ENCODE measurements at places on chromosomes 11 and 22. TPM values are rescaled to one million over a fixed set of nuclear protein-coding genes. Genes with fewer than 3 reads are reported as not detected.
A peak's percentile ranks its signal among the peaks of the same experiment; 100 is the strongest.

Gene PGA5
- not detected for total RNA-seq

Gene MS4A3
- not detected for total RNA-seq

Gene SRPRA
- 60.2 TPM for total RNA-seq

Gene FAM111B
- total RNA-seq, result 2.9 TPM

Gene MS4A12
- total RNA-seq, result not detected

Gene GGTLC2
- not detected for total RNA-seq

- H3K4me3 ChIP-seq, result peak overlapping the region; percentile 81
- peaks cover 49% of the 10 kb centered on the region for H3K4me1 ChIP-seq
- peak overlapping the region; percentile 98 for H3K27ac ChIP-seq
- no peak for DNase-seq
- H3K36me3 ChIP-seq, result peaks cover 58% of the 10 kb centered on the region
Observed at GRCh38 chr11:65613091-65613928, 711 bp downstream of the MAP3K11 start.

DNA sequence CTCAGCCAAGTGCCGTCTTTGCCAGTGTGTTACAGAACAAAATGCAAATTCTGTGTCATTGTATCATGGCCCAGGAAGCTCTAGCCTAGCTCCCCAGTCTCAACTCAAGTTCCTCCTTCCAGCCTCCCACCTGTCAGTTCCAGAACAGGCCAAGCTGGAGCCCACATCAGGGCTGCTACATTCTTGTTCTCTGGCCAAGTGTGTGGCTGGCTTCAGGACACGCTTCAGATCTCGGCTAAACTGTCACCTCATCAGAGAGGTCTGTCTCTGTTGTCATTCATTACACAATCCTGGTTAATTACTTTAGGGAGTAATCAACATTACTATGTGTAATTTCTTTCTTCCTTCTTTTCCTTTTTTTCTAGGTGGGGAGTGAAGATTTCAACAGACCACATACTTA, 347.0 kb upstream of the SYN3 start:
- no peaks in the 10 kb centered on the region for H3K4me1 ChIP-seq
- no peaks in the 10 kb centered on the region for H3K27me3 ChIP-seq
- DNase-seq, result no peak
- H3K36me3 ChIP-seq, result no peaks in the 10 kb centered on the region
- H3K4me3 ChIP-seq, result no peak overlapping the region
- H3K27ac ChIP-seq, result no peak overlapping the region

GRCh38 chr22:38153821-38154562, 27.6 kb downstream of the PLA2G6 start:
- H3K27ac ChIP-seq, result no peak overlapping the region
- no peaks in the 10 kb centered on the region for H3K36me3 ChIP-seq
- H3K4me3 ChIP-seq, result no peak overlapping the region
- H3K27me3 ChIP-seq, result no peaks in the 10 kb centered on the region
- no peak for DNase-seq

- DNase-seq, result no peak
- peak overlapping the region; percentile 79 for H3K27ac ChIP-seq
- no peak overlapping the region for H3K4me3 ChIP-seq
- H3K27me3 ChIP-seq, result no peaks in the 10 kb centered on the region
Observed at GRCh38 chr11:3123305-3123704, 41.8 kb downstream of the OSBPL5 start.

DNA sequence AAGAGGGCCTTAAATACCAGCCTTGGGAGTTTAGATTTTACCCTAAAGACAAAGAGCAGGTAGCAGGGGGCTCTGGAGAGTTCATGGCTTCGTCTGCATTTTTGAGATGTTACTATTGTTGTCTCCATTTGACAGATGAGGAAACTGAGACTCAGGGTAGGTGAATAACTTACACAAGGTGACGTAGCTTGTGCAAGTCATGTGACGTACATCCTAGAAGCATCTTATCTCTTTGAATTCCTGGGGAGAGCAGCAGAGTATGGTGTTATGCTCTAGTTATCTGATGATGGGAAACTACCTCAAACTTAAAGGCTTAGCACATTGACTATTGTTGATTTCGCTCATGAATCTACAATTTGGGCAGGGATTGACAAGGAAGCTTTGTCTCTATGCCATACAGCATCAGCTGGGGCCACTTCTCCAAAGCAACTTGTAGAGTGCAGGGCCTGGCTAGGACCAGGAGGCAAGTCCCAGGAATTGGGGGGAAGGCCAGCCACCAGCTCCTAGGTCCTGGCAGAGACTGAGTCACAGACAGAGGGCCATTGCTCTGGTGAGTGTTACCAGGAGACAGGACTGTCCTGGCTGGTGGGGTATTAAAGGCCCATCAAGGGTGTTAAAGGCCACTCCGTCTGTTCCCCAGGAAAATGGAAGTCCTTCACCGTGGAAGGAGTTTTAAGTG, 52.1 kb upstream of the TSKU start:
- peaks cover 10% of the 10 kb centered on the region for H3K4me1 ChIP-seq
- DNase-seq, result no peak
- no peak overlapping the region for H3K27ac ChIP-seq
- no peaks in the 10 kb centered on the region for H3K27me3 ChIP-seq

DNA sequence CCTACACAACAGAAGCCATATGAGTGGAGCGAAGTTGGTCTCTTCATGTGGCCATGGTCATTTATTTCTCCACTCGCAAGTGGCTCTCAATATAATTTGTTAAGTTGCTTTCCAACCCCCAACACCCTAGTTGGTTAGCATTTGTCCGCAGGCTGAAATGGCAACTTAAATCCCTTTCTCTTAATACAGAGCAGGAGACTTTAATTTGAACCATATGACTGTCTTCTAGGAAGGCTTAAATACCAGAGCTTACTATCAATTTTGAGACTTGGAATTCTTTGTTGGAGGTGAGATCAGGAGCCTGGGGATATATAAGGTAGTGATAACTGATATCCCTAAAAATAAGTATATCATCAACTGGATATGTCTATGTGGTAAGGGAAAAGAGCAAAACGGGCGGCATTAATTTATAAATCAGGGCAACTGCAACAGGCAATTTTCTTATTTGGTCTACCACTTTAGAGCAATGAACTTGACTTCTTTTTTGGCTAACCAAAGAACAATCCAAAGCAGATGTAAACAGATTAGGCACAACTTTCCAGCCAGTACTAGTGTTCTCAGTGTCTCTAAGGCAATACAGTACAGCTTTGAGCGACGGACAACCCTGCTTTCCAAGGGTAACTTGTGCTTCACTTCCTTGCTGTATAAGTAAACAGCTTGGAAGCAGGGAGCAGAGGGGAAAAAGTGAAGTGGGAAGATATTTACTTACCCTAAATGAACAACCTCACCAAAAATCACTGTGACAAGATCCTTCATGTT, 74.7 kb upstream of the APOA1 start:
- peaks cover 4% of the 10 kb centered on the region for H3K4me1 ChIP-seq
- no peak overlapping the region for H3K27ac ChIP-seq
- no peak for DNase-seq
- H3K36me3 ChIP-seq, result no peaks in the 10 kb centered on the region
- H3K27me3 ChIP-seq, result no peaks in the 10 kb centered on the region

- no peaks in the 10 kb centered on the region for H3K27me3 ChIP-seq
- no peaks in the 10 kb centered on the region for H3K36me3 ChIP-seq
- H3K27ac ChIP-seq, result no peak overlapping the region
- DNase-seq, result no peak
- peaks cover 18% of the 10 kb centered on the region for H3K4me1 ChIP-seq
Observed at GRCh38 chr22:21009638-21010425, 5.1 kb upstream of the P2RX6 start.

DNA sequence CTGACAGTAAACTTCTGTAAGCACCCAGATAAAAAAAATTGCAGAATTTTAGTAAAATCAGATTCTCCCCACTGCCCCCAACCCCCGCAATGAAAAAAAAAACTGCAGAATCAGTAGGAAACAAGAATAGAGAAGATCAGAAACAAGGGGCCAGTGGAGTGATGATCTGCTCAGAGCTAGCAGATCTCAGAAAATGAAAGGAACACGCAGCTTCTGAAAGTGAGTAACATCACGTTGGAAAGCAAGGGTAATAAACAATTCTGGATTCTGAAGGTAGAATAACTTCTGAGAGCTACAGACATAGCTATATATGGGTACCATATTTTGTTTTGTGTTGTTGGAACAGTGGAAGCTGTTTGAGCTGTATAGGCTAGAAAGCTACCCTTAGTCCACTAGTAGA, 23.2 kb downstream of the ACAT1 start:
- no peaks in the 10 kb centered on the region for H3K4me1 ChIP-seq
- no peak overlapping the region for H3K27ac ChIP-seq
- no peak overlapping the region for H3K4me3 ChIP-seq
- H3K27me3 ChIP-seq, result no peaks in the 10 kb centered on the region
- no peaks in the 10 kb centered on the region for H3K36me3 ChIP-seq

DNA sequence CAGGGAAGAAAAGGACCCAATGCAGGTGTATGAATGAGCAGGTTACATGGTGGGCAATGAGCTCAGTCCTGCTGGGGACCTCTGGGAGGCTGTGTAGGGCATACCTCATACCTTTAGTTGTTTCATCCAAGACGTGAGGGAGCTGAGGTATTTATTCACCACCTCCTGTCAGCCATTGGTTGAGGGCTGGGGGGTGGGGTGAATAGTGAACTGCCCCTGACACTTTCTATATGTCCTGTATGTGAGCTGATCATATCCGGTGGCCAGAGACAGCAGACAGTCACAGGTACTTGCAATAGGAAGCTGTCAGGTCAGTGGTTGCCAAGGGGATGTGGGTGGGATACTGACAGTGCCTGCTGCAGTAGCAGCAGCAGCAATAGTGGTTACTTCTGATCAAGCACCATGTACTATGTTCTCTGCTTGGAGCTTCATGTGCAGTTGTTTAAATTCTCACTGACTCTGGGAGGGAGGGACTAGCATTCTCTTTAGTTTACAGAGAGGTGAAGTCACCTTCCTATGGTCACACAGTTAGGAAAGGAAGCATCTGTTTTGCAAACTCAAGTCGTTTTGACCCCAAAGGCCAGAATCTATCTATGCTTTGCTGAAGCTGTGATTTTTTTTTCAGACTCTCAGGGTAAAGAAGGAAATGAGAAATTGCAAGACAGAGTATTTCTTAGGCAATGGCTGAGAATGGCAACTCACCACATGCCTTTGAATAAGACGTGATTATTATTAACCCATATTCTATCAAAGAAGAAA, 54.0 kb downstream of the MIAT start:
- no peak overlapping the region for H3K4me3 ChIP-seq
- H3K4me1 ChIP-seq, result no peaks in the 10 kb centered on the region
- no peak for DNase-seq
- H3K36me3 ChIP-seq, result peaks cover 31% of the 10 kb centered on the region
- no peak overlapping the region for H3K27ac ChIP-seq

DNA sequence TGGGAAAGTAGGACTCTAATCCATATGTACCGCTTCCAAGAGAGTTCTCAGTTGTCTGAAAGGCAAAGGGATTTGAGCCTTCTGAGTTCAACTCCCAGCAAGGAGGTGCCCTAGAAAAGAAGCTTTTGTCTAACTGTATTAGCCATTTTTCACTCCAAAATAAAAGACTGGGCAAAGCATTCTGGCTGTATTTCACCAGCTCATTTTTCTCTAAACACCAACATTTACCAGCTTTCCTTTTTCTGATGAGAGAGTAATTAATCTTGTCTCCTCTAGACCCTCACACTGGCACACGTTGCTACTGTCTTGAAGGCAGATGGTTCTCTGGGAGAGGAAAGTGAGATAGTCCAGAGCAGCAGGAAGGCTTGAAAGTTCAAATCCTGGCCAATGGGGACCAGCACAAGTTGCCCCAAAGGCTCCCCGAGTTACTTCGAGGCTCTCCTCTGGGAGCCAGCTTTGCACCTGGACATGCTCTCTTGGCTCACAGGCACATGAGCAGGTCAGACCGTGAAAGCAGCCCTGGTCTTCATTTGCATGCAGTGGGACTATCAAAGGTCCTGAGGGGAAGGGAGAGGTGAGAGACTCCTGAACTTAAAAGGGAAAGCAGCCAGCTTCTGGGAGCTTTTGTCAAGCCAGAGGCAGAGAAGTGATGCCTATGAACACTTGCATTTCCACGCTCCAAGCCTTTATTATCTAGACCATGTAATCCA, 100.0 kb downstream of the NTM start:
- no peak for DNase-seq
- H3K4me3 ChIP-seq, result no peak overlapping the region
- H3K36me3 ChIP-seq, result no peaks in the 10 kb centered on the region
- no peak overlapping the region for H3K27ac ChIP-seq
- H3K4me1 ChIP-seq, result no peaks in the 10 kb centered on the region
- no peaks in the 10 kb centered on the region for H3K27me3 ChIP-seq

DNA sequence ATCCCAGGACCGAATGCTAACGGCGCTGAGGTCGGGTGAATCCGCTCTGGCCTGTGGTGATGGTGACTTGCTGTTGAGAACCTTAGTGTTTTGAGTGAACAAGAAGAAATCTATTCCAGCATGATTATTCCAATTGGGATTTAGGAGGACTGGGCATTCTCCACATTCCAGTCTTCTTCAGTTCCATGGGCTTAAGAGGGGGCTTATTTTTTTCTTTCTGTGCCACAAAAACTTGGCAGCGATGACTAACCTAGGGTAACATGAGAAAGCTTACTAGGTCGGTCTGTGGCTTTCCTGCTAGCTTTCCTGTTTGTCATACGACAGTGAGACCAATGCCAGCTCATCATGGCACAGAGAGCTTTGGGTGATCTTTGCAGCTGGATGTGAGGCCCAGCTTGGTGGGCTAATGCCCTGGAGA, 62.9 kb upstream of the ATXN10 start:
- no peak for DNase-seq
- H3K4me3 ChIP-seq, result no peak overlapping the region
- H3K27me3 ChIP-seq, result no peaks in the 10 kb centered on the region
- H3K36me3 ChIP-seq, result no peaks in the 10 kb centered on the region
- peaks cover 10% of the 10 kb centered on the region for H3K4me1 ChIP-seq
- H3K27ac ChIP-seq, result no peak overlapping the region

- H3K36me3 ChIP-seq, result no peaks in the 10 kb centered on the region
- H3K27ac ChIP-seq, result no peak overlapping the region
- H3K27me3 ChIP-seq, result no peaks in the 10 kb centered on the region
- H3K4me3 ChIP-seq, result no peak overlapping the region
- H3K4me1 ChIP-seq, result no peaks in the 10 kb centered on the region
Observed at GRCh38 chr11:96622026-96622634, 232.3 kb downstream of the JRKL start.

- peaks cover 91% of the 10 kb centered on the region for H3K36me3 ChIP-seq
- no peak for DNase-seq
- no peaks in the 10 kb centered on the region for H3K4me1 ChIP-seq
- peak overlapping the region; percentile 27 for H3K27ac ChIP-seq
- H3K4me3 ChIP-seq, result no peak overlapping the region
Observed at GRCh38 chr11:46743693-46744339, 24.8 kb downstream of the F2 start.

Measured in esophagus squamous epithelium (tissue), 5 donors.